ENCODE measurements at places on chromosomes 4 and X.

GRCh38 chr4:112526061-112526460 lies 10.1 kb upstream of the NEUROG2 start:
- peak; percentile 29 for DNase-seq

- peak; percentile 21 for DNase-seq
Observed at GRCh38 chrX:10507876-10508275, 112.5 kb downstream of the MID1 start.

- DNase-seq = no peak
Observed at GRCh38 chr4:9894644-9895332, 113.4 kb downstream of the DRD5 start.

DNA sequence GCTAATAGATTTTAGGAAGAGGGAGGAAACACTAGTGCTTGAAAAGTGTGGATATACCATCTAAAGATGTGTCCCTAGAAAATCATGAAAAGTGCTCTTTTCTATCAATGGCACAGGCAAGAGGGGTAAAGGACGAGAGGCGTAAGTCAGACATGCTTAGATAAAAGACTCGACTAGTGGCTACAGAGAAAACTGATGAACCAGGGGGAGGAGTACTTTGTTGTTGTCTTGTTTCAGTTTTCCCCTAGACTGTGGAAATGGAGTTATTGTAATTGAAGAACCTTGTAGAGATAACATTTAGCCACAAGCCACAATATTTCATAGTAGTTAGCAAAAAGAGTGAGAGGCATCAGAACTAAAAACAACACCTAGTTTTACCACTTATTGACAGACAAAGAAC lies 21.4 kb downstream of the GALNTL6 start:
- no peak for DNase-seq

DNA sequence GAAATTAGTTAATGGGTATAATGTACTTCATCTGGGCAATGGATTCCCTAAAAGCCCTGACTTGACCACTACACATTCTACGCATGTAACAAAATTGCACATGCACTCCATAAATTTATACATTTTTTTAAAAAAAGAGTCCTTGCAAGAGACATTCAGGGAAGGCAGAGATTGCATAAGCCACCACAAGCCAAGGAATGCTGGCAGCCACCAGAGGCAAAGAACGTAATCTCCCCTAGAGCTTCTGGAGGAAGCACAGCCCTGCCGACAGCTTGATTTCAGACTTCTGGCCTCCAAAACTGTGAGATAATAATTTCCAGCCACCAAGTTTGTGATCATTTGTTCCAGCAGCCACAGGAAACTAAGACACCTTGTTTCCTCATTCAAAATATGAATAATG lies 185.6 kb upstream of the GALNT7 start:
- DNase-seq = peak; percentile 42

GRCh38 chr4:110815950-110816349 lies 193.1 kb upstream of the PITX2 start:
- no peak for DNase-seq

DNA sequence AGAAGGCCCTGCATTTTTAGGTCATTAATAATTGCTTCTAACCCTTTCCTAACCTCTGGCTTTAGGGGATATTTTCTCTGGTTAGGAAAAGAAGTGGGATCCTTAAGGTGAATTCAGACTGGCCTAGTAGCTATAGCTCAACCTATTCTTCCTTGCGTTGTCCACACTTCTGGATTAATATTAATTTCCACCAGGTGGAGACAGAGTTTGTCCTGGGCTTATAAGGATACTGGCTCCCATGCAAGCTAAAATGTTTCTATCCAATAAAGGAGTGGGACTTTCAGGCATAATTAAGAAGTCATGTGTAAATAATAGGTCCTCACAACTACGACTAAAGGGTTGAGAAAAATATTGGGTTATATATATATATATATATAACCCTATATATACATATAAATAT lies 860.0 kb upstream of the POU3F4 start:
- no peak for DNase-seq

GRCh38 chrX:152904151-152905080 lies 6.5 kb downstream of the ZNF185 start:
- DNase-seq = peak; percentile 55

GRCh38 chrX:10166731-10167151 lies 10.0 kb downstream of the CLCN4 start:
- DNase-seq = no peak

GRCh38 chrX:1794586-1794985 lies 179.7 kb downstream of the ASMT start:
- DNase-seq = no peak

DNA sequence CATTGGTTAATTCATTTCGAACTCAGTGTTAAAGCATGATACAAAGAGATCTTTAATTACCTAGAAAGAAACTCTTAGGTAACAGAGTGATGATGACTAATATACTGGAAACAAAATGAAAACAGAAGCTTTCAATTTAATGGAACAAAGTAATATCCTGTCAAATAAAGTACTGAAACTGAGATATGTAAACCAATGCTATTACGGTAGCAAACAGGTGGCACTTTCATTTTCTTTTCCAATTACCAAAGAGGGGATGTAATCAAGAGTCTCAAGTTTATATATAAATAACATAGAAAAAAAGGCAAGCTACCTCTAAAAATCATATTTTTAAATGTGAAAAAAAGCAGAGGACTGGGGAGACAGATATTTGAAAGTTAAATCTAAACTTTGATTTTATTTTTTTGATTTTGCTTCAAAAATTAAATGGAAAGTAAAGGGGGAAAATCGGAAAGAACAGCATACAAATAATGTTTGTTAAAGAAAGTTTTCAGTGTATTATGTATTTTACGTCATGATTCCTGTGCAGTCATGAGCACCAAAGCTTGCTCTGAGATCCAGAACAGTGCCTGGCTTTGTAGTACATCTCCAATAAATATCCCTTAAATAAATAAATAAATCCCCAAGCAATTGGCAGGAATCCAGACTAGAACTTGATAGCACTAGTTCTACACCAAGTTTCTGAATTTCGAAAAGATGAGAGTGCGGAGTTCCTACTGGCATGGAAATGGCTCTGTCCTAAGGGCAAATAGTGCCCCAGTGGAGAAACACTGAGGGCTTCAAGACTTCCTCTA lies 25.0 kb upstream of the RAPGEF2 start:
- no peak for DNase-seq

DNA sequence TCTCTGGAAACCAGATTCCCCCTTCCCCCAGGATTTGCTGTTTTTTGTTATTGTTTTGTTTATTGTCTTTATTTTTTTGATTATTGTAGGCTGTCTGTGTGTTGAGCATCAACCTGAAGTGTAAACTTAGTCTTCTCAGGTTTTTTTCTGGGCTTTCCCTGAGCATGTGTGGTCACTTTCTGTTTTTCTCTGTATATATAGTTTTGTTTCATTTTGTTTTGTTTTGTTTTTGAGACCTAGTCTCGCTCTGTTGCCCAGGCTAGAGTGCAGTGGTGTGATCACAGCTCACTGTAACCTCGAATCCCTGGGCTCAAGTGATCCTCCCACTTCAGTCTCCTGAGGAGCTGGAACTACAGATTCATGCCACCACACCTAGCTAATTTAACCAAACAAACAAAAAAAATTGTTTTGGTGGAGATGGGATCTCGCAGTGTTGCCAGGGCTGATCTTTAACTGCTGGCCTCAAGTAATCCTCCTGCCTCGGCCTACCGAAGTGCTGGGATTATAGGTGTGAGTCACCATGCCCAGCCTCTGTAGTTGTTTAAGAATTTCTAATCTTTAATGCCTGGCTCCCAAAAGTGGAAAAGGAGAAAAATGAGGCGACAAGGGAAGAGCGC lies 9.1 kb downstream of the IL13RA1 start:
- no peak for DNase-seq

DNA sequence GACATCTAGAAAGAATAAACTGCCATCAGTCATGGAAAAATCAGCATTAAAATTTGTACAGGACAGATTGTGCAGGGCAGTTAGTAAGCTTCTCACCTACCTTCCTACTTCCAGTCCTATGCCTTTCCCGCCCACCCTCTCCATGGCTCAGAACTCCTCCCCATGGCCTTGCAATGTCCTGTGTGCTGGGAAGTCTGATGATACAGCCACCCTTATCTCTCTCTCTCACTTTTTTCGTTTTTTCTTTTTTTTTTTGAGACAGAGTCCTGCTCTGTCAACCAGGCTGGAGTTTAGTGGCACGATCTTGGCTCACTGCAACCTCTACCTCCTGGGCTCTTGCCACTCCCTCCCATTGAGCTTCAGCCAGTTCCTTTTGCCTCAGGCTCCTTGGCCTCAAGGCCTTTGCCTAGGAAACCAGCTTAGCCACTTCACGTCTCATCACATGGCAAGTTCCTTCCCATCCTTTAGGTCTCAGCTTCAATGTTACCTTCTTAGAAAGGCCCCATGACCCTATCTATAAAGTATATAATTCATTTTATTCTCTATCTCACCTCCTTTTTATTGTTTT lies 259.7 kb downstream of the NKX6-1 start:
- no peak for DNase-seq

DNA sequence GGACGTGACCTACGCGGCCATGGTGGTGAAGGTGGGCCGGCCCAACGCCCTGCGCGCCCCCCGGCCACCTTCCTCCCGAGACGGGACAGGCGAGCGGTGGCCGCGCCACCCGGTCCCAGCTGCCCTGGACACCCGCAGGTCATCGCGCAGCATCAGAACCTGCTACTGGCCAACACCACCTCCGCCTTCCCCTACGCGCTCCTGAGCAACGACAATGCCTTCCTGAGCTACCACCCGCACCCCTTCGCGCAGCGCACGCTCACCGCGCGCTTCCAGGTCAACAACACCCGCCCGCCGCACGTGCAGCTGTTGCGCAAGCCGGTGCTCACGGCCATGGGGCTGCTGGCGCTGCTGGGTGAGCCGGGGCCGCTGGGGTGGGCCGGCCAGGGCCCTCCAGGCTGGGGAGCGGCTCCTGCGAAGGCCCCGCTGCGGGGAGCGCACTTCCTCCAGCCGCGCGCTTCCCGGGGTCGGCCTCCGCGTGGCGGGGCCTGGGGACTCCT lies 9.0 kb upstream of the SLC26A1 start:
- DNase-seq = no peak

DNA sequence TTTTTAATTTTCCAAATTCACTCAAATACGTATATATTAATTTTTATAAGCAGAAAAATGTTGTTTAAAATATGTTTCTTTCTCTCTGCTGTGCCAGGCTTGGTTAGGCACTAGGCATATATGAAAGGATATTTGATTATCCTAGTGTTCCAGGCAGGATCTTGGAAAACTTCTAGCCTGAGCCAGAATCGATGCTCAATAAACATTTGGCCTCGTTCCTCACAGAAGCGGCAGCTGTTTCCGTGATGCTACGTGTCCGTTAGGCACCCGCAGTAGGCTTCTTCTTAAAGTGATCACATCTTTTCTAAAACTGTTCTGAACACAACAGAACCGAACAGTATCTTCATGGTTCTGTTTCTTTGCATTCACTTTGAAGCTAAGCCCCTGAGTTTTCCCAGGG lies 50.1 kb upstream of the CRMP1 start:
- no peak for DNase-seq

- no peak for DNase-seq
Observed at GRCh38 chr4:173752610-173753230, 222.7 kb upstream of the HAND2 start.

DNA sequence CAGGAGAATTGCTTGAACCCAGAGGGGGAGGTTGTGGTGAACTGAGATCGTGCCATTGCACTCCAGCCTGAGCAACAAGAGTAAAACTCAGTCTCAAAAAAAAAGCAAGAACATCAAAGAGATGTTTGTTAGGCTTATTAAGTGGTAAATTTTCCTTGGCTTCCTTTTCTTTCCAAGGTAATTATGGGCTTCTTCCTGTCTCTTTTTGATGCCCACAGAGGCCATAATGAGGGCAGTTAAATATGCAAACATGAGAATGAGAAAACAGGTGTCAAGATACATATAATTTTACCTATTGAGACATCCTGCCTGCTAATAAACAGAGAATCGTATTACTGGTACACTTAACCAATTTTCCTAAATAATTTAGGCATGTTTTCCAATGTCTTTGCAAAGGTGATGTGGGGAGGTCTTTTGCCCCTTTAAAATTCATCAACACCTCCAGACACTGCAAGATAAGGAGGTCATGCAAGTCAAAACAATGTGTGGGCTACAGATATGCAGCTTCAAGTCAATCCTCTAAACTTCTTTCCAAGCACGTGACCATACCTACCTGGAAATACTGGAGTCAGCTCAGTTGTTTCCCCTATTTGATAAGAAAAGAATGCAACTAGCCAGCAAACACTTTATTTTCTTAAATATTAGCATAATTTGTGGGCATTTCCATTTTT lies 2.7 kb downstream of the SLC39A8 start:
- DNase-seq = no peak

DNA sequence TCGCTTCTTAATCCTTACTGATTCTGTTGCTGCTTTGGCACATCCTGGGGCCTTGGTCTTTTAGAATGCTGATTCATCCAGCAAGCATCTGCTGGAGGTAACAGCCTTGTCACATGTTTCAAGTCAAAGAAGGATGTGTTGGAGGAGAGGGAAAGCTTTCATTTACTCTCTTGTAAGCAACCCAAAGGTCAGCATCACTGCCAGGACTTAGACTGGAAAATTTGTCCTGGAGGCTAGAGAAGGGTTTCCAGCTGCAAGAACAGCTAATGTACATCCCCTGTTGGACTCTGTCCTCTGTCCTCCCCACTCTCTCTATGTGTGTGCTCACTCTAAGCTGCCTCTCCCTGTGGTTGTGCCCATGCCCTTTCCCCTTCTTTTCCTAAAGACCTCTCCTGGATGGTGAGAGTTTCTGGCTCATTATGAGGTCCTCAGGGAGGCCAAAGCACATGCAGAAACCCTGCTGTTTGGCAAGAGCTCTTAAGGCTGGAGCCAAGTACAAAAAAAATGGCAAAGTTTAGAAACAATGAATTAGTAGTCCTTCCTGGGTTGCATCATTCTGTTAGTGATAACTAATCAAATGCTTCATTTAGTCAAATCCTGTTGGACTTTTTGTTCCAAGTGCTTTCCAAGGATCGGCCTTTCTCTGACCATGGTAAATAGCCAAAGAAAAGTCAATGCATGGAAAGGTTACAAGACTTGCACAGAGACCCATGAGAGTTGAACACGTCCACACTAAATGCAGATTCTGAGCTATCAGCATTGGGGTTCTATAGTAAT lies 13.4 kb upstream of the SRPX start:
- peak; percentile 84 for DNase-seq
